ENCODE measurements at places on chromosomes 1 and 21.

DNA sequence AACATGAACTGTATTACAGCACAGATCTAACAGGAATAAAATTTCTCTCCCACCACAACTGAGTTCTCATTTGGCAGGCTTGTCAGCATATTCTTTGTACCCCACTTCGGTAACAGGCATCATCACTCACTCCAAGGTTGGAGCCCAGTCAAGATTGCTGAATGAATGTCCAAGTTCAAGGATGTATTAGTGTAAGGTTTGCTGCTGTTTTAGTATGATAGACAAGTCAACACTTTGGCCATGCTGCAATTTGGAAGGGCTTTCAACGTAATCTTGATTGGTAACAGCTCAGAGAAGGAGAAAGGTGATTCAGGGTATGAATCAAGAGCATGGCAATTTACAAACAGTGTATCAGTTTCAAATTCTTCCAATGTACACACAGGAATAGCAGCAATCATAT lies 6.8 kb downstream of the SSX2IP start:
- no peak for DNase-seq

DNA sequence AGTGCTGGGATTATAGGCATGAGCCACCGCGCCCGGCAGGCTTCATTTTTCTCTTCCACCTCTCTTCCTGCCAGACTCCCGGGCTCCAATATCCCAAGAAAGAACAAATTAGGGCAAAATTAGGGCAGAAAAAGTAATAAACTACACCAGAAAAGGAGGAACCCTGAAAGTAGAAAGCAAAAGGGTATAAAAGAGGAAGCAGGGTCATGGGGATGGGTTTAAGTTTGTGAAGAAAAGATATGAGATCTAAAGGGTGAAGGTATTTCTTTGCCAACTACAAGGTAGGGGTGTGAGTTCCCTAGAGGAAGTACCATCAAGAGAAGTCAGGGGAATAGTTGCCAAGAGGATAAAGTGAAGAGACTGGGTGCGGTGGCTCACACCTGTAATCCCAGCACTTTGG lies 9.9 kb downstream of the PTPN22 start:
- no peak for DNase-seq

DNA sequence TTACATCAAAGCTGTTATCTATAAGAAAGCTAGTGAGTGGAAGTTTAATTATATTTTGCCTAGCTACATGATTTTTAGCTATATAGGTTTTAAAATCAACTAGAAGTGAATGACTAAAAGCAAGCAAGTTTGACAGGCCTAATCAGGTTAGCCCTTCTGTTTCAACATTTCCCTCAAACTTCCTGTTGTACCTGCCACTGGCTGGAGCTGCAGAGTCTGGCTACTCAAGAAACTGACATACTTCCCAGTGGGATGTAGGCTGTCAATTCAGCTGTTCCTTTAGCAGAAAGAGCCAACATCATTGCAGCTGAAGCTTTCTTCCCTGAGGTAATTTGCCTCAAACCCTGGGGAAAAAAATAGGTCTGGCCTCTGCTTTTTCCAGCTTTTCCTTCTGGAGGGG lies 87.1 kb upstream of the TNR start:
- no peak for DNase-seq

- DNase-seq, result no peak
Observed at GRCh38 chr1:112992780-112993179, 36.8 kb upstream of the SLC16A1 start.

DNA sequence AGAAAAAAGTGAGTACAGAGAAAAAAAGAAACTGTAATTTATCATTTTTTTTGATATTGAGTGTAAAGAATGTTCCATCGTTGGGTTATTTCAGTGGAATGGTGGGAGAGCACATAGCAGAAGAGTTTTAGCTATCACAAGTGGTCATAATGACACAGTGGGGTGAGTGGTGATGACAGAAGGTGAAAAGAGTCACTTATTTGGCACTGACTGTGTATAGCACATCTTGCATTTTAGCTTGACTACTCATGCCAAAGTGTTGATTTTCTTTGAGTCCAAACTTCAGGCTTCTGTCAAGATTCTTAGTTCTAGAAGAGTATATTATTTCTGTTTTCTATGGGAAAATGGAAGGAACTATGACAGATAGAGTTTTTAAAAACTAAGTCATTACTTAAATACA lies 261.2 kb downstream of the GRIK1 start:
- DNase-seq, result no peak

GRCh38 chr1:96236156-96236739 lies 485.3 kb upstream of the PTBP2 start:
- DNase-seq, result no peak

GRCh38 chr1:241503444-241503843 lies 16.1 kb downstream of the FH start:
- no peak for DNase-seq

- no peak for DNase-seq
Observed at GRCh38 chr1:29868944-29869343, 632.6 kb downstream of the PTPRU start.

DNA sequence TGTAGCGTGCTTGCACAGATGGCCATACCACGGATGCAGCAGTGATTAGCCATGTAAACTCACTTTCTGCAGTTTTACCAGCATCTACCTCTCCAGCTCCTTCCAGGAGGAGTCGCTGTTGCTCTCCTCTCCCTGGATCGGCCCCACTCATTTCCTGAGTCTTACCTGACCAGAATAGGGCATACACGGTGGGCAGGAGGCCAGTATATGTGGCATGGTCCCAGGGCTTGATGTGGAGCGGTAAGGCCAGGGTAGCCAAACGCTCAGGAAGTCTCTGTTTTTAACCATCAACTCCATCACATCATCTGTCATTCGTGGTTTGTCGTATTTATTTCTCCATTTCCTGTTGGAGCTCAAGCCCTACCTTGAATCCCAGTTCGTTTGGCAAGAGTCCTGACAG lies 163.4 kb upstream of the USP24 start:
- DNase-seq, result no peak

- DNase-seq, result no peak
Observed at GRCh38 chr1:178397678-178398077, 99.1 kb downstream of the CLEC20A start.

DNA sequence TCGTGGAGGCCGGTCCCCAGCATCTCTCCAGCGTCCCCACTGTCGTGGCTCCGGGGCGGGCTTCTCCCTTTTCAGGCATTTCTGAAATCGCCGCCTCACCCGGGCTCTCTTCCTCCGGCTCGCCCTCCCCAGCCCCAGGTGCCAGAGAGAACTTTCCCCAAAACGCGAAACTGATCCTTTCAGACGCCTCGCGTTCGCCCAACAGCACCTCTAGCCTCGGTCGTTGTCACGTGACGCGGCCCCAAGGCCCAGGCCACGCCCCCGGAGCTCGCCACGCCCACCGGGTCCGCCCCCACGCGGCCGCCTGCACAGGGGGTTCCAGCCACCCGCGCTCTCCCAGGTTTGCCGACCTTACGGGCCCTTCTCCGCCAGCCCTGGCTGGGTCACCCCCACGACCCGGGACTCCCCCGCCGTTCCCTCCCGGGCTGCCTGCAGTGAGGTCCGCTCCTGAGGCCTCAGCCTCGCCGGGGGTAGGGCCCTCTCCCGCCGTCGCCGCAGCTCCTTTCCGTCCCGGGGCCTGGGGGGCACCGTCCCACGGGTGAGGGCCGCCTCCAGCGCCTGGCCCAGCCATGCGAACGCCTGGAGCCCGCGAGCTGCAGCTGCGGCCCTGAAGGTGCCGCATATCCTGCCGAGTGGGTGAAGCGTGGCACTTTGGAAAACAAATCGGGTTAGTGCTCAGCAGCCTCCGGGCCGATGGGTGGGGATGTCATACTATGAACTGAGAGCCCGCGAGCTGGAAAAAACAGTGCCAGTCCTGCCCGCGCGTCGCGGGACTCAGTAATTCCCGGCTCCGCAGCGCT lies 21.0 kb downstream of the H3-3A start:
- peak; percentile 89 for DNase-seq

DNA sequence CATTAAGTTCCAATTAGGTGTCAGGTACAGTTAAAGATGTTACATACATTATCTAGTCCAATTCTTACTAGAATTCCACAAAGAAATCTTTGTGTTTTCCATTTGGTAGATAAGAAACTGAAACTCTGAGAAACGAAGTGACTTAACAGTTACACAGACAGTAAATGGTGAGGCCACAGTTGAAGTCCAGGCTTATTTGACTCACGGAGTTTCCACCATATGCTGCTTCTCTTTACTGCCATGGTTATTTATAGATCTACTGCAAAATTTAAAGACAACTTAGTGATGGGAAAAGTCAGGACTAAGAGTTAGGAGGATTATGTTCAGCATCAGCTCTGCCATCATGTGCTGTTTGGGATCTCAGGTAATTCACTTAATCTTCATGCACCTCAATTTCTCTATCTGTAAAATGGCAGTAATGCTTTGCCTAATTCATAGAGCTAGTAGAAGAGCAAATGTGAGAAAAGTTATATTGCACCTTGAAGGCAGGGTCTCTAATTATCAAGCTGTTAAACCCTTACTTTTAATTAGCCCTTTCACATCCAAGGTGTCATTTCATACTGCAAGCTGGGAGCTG lies 26.2 kb upstream of the SAMSN1 start:
- no peak for DNase-seq

- DNase-seq, result no peak
Observed at GRCh38 chr1:246226041-246226440, 281.0 kb downstream of the SMYD3 start.

DNA sequence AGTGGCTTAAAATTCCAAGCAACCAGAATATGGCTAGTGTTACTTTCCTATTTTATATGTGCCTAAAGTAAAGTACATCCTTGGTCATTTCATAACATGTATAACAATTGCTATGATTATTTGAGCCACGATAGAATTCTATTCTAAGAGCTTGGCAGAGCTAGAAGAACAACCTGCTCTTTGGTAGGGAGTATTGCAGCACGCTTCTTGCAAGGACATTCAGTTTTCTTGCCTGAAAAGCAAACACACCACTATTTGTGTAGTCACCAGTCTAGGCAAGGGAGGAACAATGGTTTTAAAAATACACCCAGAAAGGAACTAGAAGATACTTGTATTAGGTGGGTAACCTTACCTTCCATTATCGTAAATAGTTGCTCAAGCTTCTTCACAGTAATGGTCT lies 51.5 kb downstream of the CNST start:
- DNase-seq, result no peak

DNA sequence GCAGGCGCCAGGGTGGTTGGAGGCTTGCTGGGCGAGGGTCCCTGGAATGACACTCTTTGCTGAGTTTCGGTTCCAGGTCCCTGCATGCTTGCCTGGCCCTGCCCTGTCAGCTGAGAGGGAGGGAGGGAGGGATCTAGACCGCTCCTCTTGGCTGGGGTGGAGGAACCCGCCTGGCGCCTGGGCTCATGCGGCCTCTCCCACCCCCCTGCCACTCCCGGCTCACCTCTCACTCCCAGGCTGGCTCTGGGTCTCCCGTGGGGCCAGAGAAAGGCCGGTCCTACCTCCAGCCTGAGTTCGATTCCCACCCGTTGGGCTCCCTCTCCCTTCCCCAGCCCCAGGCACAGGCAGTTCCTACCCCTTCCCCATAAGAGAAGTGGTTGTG lies 19.0 kb upstream of the IFNLR1 start:
- DNase-seq, result no peak

DNA sequence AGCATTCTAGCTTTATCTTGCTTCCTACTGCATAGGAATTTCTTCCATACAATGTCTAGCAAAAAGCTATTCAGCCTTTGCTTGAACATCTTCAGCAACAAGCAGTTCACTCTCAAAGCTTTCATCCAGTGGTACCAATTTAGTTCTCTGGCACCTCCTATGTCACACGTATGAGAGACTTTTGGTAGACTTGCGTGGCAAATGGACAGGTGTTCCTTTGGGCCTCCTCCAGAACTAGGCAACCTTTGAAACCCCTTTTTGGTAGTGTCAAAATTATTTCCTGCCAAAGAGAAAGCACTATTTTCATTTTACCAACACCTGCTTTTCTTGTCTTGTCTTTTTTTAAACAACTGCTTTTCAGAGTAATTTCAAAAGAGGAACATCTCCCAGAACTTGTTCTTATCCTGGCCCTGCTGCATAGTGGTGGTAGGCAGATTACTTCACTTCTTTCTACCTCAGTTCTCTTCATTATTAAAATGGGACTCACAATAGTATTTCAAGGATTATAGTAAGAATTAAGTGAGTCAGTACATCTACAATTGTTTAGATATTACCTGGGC lies 122.4 kb downstream of the MAST2 start:
- no peak for DNase-seq

DNA sequence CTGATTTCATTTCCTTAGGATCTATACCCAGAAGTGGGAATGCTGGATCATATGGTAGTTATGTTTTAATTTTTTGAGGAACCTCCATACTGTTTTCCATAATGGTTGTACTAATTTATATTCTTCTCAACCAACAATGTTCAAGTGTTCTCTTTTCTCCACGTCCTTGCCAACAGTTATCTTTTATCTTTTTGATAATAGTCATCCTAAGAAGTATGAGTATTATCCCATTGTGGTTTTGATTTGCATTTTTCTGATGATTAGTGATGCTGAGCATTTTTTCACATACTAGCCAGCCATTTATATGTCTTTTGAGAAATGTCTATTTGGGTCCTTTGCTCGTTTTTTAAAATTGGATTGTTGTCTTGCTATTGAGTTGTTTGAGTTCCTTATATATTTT lies 38.5 kb downstream of the ABCD3 start:
- DNase-seq, result no peak
